Fibroblast of skin of left quadriceps (primary cell): ENCODE measurements at places on chromosomes 3 and 15.

- DNase-seq: no peak
Observed at GRCh38 chr15:40088929-40089755, 19.5 kb downstream of the BMF start.

DNA sequence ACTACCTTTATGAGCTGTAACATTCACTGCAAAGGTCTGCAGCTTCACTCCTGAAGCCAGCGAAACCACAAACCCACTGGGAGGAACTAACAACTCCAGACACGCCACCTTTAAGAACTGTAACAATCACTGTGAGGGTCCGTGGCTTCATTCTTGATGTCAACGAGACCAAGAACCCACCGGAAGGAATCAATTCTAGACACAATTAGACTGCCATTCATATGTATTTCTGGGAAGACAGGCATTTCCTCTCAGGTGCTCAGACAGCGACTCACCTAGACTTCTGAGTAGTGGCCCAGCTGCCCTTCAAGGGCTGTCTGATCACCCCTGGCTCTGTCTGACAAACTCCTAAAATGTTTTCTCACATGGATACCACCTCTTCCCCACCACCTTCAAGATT is 506.8 kb downstream of the PDCD6IP start:
- DNase-seq: no peak

- DNase-seq: no peak
Observed at GRCh38 chr3:46119253-46119652, 88.9 kb downstream of the CCR1 start.

- DNase-seq: no peak
Observed at GRCh38 chr3:16707260-16707659, 102.0 kb upstream of the DAZL start.

GRCh38 chr15:35680951-35681350 is 135.0 kb upstream of the DPH6 start:
- DNase-seq: no peak

GRCh38 chr15:83685916-83686332 is 32.0 kb downstream of the ADAMTSL3 start:
- no peak for DNase-seq

- no peak for DNase-seq
Observed at GRCh38 chr3:81760215-81760614, 1.2 kb downstream of the GBE1 start.

GRCh38 chr15:48427479-48427878 is 96.2 kb downstream of the DUT start:
- no peak for DNase-seq
